ENCODE measurements at places on chromosomes 12 and 14. TPM values are rescaled to one million over a fixed set of nuclear protein-coding genes. Genes with fewer than 3 reads are reported as not detected.

NANOG gene
- total RNA-seq = not detected

TCL1B gene
- total RNA-seq = not detected

RNF31 gene
- total RNA-seq = 68.0 TPM

TMEM117 gene
- 5.3 TPM for total RNA-seq

HPD gene
- 2.3 TPM for total RNA-seq

KIF26A gene
- total RNA-seq = not detected

MAP1LC3B2 gene
- not detected for total RNA-seq

DHRS2 gene
- total RNA-seq = 11.9 TPM

TMTC2 gene
- total RNA-seq = 0.57 TPM

LBHD2 gene
- not detected for total RNA-seq

GABARAPL1 gene
- total RNA-seq = 69.5 TPM

FAM222A gene
- 0.89 TPM for total RNA-seq

SCFD1 gene
- total RNA-seq = 74.2 TPM

SDSL gene
- 6.7 TPM for total RNA-seq

CFAP73 gene
- total RNA-seq = not detected

SLC25A21 gene
- 0.94 TPM for total RNA-seq

HOXC12 gene
- total RNA-seq = not detected

SLC39A2 gene
- 1.2 TPM for total RNA-seq

DTD2 gene
- 13.6 TPM for total RNA-seq

FOXN4 gene
- total RNA-seq = not detected

USP44 gene
- total RNA-seq = 0.02 TPM

MANSC4 gene
- not detected for total RNA-seq

GLI1 gene
- total RNA-seq = not detected

EEA1 gene
- 13.3 TPM for total RNA-seq

TPPP2 gene
- total RNA-seq = not detected

CHMP4A gene
- total RNA-seq = 44.8 TPM

SERPINA12 gene
- not detected for total RNA-seq

KRT74 gene
- total RNA-seq = not detected

KLHL33 gene
- not detected for total RNA-seq

IGF1 gene
- not detected for total RNA-seq

PIK3C2G gene
- not detected for total RNA-seq

EIF2S3B gene
- 0.64 TPM for total RNA-seq

Data from M059J (cell line).